ENCODE measurements at places on chromosomes 13 and 19.

- DNase-seq: no peak
Measured at GRCh38 chr13:32629313-32629712, 43.1 kb downstream of the PDS5B start.

GRCh38 chr19:14146789-14147216 is 10.4 kb upstream of the ASF1B start:
- no peak for DNase-seq

DNA sequence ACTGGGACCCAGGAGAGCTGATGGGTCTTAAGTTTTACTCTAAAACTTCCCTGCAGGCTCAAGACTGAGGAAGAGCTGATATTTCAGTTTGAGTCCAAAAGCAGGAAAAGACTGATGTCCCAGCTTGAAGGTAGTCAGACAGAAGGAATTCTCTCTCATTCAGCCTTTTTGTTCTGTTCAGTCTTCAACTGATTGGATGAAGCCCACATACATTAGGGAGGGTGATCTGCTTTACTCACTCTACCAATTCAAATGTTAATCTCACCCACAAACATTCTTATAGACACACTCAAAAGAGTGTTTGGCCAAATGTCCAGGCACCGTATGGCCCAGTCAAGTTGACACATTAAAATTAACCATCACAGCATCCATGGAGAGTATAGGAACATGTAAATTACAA is 173.5 kb downstream of the KCNRG start:
- DNase-seq: no peak

GRCh38 chr19:49502866-49503581 is 6.8 kb downstream of the RPS11 start:
- DNase-seq: no peak

DNA sequence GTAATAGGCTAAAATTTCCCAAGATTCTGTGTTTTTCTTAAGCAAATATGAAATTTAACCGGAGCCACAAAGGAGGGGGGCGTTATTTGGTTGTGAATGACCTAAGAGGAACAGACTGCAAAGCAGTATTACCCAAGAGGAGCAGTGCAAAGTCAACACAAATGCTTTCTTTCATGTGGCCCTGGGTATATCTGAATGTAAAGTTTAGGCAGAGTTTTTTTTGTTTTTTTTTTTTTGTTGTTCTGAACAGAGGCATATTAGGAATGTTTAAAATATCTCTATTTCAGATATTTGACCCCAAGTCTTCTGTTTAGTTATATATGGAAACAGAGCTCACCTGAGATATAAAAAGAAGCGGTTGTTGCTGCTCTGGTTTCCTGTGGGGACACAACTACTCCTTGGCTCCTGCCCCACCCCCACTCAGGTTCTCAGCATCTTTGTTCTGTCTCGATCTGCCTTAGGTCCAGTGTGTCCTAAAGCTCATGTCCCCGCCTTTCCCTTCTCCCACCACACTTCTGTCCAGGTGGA is 220.7 kb downstream of the RFC3 start:
- DNase-seq: no peak

DNA sequence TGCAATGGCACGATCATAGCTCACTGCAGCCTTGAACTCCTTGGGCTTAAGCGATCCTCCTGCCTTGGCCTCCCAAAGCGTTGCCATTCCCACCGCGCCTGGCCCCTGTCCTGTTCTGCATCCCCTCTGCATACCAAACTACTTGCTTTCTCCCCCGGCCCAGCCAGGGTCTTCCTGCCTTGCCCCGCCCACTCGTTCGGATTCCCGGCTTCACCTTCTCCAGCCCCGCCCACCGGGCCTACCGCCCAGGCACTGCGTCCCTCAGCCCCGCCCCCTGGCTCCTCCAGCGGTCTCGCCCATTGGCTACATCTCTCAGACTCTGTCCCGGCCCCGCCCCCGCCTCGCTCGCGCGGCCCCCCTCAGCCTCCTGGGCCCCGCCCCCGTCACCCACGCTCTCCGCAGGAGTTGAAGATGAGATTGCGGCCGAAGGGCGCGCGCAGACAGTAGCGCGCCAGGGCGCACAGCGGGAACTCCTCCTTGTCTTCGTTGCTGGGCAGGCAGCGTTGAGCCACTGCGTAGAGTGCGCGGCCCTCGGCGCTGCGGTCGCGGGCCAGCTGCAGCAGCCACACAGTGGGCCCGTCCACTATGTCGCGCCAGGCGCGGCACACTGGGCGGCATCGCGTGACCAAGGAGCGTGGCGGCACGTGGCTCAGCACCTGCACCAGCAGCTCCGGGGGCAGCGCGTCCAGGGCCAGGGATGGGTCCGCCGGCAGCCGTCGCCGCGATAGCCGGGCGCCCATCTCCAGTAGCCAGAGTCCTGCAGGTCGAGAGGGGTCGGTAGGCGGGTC is 19.0 kb downstream of the MRPS12 start:
- peak; percentile 84 for DNase-seq

GRCh38 chr13:113671066-113672001 is 4.3 kb downstream of the GRK1 start:
- peak; percentile 4 for DNase-seq

- DNase-seq: no peak
Measured at GRCh38 chr13:46317120-46317519, 69.9 kb downstream of the RUBCNL start.

DNA sequence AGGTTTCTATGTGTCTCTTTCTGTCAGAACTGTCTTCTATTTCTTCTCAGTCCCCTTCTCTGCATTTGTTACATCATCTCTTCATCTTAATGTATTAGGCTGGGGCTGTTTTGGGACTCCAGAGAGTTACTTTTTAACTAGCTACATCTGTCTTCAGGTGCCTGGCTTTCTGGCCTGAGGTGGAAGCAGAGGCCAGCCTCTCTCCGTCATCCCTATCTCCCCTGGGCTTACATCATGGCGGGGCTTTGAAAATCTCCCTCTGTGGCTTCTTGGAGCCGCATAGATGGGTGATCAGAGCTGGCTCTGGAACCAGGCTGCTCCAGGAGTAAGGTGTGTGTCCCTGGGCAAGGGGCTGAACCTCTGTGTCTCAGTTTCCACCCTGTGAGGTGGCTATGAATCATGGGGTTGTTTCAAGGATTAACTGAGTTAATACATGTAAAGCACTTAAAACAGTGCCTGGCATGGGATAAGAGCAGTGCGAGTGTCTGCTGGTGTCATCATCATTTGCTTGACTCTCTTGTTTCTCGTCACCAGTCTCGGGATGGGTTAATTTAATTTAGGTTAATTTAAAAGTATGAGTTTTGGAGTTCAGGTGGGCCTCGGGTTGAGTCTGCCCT is 2.0 kb downstream of the EPN1 start:
- no peak for DNase-seq
